ENCODE measurements at places on chromosomes 7 and 10.

GRCh38 chr10:104589431-104589830 is 51.7 kb upstream of the SORCS3 start:
- DNase-seq: no peak

DNA sequence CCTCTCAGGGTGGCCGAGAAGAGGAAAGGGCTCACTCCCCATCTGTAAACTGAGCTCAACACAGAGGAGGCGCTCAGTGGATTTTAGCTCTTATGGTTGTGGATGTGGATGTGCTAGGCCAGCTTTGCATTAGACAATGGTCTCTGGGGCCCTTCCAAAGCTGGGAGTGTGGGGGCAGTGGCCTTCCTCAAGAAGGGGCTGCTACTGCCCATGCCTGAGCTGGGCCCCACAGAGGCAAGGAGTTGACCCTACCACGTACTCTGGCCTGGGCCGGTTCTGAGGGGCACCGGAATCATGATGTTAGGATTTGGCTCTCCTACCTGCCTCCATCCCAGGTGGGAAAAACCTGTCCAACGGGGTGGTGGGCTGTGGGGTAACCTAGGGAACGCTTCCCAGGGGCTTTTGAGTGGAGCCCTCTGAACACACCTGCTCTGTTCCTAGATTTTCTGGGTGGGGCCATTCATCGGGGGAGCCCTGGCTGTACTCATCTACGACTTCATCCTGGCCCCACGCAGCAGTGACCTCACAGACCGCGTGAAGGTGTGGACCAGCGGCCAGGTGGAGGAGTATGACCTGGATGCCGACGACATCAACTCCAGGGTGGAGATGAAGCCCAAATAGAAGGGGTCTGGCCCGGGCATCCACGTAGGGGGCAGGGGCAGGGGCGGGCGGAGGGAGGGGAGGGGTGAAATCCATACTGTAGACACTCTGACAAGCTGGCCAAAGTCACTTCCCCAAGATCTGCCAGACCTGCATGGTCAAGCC is 11.5 kb downstream of the AQP1 start:
- DNase-seq: peak; percentile 72

DNA sequence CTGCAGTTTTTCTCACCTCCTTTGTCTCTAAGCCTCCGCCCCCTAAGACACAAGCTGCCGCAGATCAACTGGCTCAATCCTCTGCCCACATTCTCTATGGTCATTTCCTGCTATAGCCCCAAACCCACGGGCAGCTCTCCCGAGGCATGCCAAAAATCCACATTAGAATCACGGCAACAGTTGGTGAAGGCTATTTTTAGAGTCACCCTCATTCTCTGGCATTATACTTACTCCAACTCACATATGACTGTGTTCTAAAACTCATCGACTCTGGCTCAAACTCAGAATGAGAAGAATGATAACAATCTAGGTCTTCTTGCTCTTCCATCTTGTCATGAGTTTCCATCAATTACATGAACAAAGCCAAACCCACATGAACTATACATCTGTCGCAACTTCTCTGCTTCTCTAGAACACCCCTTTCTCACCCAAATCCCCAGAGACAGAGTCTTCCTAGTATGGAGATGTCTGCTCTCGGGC is 10.9 kb upstream of the KIAA1549 start:
- DNase-seq: no peak

DNA sequence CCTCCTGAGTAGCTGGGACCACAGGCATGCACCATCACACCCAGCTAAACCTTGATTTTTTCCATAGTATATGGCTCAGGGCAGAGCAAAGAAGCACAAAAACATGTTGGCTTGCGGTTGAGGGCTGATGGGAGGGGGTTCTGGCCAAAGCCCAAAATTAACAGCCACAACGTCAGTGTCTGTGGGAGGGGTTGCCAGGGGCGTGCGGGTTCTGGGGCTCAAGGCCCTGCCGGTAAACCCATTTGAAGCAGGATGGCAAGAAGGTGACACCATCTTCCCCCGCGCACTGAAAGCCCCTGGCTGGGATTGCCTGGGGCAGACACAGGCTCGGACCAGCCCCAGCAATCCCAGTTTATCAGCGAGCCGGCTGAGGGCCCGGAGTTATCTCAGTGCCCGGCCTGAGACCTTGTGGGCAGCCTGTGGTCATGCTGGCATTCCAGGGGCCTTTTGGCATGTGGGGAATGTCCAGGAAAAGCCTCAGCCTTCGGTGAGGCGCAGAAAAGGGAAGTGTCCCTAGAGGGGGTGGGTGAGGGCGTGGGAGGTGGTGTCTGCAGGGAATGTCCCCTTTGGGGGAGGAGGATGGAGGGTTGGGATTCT is 167.7 kb upstream of the TNRC18 start:
- no peak for DNase-seq

- no peak for DNase-seq
These were observed 72.1 kb downstream of the ITGB8 start for GRCh38 chr7:20402747-20403230.

GRCh38 chr7:16753102-16753931 is at the start of gene TSPAN13:
TSPAN13 (plus strand) TSS chr7:16753755; CDS start chr7:16753968, 213 bp downstream.
- peak; percentile 92 for DNase-seq

DNA sequence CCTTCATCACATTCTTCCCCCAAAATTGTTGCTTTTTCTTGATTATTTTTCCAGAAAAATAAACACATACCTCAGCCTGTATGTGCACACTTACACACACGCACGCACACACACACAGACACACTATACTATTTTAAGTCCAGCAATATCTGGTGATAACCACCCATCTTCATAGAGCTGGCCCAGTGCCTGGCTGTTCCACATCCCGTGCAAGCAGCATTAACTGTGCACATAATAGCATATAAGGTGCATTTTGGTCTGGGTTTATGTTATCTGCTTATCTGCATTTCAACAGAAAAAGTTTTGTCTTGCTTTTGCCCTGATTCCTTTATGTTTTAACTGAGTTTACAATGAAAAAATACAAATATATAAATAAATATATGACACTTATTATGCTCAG is 143.1 kb upstream of the KLF6 start:
- no peak for DNase-seq

- DNase-seq: no peak
These were observed 37.1 kb downstream of the STARD3NL start for GRCh38 chr7:38215115-38215514.

DNA sequence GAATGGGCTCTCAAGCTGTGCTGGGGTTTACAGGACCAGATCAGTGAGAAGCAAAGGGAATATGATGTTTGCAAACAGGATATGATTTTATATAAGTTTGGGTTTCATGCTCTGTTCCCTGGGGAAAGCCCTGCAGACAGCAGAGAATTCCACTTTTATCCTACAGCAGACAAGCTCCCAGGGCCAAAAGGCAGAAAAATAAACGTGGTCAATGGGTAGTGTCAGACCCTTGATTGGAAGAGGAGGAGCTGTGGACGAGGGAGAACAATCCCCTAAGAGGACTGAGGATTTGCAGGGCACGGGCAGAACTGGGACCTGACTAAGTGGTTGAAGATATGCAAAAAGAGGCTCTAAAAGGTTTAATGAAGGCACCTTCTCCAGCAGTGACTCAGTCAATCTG is 275.3 kb downstream of the HDAC9 start:
- no peak for DNase-seq

GRCh38 chr10:127227663-127228062 is 31.3 kb upstream of the INSYN2A start:
- no peak for DNase-seq

All from cardiac septum (tissue), 1 donor.